ENCODE measurements at places on chromosomes 12 and 14. TPM values are rescaled to one million over a fixed set of nuclear protein-coding genes. Genes with fewer than 3 reads are reported as not detected.

GYS2 gene
- total RNA-seq: not detected

DNA sequence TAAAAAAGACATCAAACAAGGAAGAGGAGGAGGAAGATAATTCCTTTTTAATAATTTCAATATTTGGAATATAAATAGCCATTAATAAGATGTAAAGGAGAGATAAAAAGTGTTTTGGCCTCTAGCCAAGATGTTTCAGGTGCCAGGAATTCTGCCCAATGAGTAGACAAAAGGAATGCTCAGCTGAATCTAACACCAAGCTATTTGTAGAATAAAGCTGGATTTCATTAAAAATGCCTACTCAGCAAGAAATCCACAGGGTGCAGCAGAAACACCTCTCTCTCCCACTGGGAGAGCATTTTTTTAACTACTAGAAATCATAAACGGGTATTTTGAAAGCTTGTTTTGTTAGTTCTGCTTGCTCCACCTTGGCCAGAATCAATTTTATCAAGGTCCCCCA, 4.1 kb upstream of the STAB2 start:
- no peaks in the 10 kb centered on the region for H3K27me3 ChIP-seq
- H3K36me3 ChIP-seq: no peaks in the 10 kb centered on the region
- no peaks in the 10 kb centered on the region for H3K4me1 ChIP-seq
- no peak for DNase-seq

DNA sequence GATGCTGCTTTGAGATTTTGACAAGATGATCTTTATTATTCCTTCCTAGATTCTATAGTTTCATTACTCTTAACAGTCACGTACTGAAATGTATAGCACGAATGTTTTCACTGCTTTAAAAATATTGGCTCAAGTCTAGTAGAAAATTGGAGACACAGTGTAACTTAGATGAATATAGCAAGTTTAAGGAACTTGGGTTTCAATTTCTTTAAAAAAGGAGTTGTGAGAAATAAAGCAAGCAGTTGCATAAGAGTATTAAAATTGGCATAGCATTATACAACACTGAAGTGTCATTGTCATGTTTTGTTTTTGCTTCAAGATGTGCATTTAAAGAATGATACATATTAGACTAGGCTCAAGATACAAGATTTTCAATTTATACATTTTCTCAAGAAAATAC, 624.8 kb upstream of the NOVA1 start:
- DNase-seq: no peak
- H3K36me3 ChIP-seq: no peaks in the 10 kb centered on the region
- no peaks in the 10 kb centered on the region for H3K27me3 ChIP-seq
- no peak overlapping the region for H3K27ac ChIP-seq
- H3K4me1 ChIP-seq: no peaks in the 10 kb centered on the region

DNA sequence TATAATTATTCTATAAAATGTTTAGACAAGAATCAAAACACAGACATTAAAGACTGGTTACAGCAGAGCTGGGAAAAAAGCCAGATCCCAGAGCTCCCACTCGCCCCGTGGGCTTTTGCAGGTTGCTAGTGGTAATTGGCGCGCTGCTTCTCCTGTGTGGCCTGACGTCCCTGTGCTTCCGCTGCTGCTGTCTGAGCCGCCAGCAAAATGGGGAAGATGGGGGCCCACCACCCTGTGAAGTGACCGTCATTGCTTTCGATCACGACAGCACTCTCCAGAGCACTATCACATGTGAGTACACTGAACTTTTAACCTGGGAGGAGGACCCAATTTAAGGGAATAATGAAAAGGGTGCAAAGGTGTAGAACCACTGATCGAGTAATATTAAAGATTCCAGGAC, 7.5 kb downstream of the TMEM52B start:
- H3K27me3 ChIP-seq: no peaks in the 10 kb centered on the region
- no peak overlapping the region for H3K27ac ChIP-seq
- H3K4me3 ChIP-seq: no peak overlapping the region
- H3K4me1 ChIP-seq: no peaks in the 10 kb centered on the region
- DNase-seq: no peak
- H3K36me3 ChIP-seq: no peaks in the 10 kb centered on the region
